Mucosa of gallbladder (tissue), 1 donor: ENCODE measurements at places on chromosomes 12 and 14.
A peak's percentile ranks its signal among the peaks of the same experiment; 100 is the strongest.

DNA sequence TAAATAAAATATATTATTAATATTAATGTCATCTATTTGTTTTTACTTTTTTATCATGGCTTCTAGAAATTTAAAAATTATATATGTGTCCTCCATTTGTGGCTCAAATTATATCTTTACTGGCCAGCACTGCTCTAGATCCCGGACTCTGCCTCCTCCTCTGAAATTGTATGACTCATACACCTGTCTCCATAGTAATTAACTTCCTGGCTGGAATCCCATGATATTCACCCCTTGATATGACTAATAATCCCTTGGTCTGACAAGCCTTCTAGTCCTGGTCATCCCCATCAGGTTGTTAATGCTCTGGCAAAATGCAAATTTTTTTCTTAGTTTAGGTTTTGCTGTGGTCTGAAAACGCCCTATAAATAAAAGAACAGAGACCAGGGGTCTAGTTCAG lies 116.2 kb downstream of the BMP4 start:
- peak; percentile 53 for DNase-seq

DNA sequence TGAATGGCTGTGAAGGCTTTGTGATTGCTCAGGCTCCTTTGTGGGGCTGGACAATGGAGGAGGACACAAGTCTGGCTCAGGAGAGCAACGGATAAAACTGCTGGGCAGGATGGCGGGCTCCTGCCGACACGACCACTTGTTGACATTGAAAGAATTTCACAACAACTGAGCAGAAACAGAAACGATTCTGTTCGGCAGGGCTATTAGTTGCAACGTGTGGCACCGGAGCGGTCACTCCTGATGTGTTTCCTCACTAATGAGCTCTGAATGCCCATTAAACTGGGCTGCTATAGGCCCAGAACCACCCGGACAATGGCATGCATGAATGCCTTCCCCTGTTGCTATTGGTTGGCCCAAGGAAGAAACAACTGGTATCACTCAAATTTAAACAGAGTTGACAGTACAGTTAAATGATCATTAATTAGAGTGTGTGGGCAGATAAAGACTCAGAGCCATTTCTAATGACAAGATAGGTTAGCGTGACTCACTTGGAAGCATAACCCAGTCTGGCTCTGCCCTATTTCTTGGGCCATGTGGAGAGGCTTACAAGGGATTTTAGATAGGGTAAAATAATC lies 142.9 kb downstream of the ASCL1 start:
- DNase-seq, result no peak

- DNase-seq, result peak; percentile 56
Measured at GRCh38 chr12:117140397-117141096, 41.3 kb upstream of the TESC start.

DNA sequence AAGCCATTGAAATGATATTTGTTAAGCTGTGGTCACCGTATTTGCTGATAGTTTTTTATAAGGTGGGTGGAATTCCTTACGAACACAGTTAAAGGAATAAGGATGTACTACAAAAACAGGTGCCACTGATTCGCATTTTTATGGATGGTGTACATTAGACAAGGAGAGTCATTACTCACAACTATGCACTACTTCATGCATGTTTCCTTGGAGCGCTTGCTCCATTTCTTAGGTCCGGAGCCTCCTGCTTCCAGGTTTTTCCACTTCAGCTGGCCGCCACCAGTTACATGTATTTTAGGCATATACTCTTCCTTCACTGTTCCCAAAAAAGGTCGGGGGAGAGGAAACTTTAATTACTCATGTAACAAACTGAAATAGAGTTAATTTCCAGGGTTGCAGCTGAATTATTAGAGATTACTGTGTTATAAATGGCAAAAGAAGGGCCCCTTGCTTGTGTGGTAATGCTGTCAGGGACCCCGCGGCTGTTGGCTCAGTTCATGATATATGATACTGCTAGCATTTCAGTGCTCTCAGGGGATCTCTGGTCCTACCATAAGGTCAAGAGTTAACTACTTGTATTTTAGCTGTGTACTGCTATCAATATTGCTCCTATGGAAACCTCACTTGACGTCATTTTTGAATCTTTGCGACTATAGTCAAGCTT lies 454.7 kb downstream of the NPAS3 start:
- no peak for DNase-seq

DNA sequence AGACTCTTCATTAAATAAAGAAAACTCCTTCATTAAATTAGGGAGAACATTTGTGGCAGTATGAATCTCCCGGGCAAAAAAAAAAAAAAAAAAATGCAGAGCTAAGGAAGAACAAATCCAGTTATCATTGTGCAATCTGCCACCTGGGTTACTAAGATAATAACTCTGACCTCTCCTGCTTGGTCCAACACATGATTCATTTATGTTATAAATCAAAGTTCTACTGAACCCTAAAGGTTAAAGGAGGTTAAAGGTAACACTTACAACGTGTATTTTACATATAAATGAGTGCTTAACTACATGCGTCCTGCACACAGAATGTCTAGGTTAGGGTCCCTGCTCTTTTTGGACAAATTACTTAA lies 4.2 kb downstream of the TGFB3 start:
- DNase-seq, result no peak

DNA sequence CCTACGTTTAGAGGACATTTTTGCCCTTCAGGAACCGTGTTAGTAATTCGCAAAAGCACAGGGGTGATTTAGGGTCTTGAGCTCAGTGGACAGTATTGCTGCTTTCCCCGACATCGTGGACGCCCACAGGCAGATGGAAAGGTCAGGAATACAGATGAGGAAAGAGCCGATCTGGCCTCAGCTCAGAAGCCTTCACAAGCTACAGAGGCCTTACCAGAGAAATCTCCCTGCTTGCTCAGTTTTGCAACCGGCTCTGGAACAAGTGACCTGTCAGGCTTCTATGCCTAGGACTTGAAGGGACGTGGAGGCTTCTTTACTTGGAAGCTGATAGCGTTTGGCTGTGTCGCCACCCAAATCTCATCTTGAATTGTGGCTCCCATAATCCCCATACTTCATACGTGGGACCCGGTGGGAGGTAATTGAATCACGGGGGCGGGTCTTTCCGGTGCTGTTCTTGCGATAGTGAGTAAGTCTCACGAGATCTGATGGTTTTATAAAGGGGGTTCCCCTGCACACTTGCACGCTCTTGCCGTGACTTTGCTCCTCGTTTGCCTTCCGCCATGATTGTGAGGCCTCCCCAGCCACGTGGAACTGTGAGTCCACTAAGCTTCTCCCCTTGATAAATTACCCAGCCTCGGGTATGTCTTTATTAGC lies 332.5 kb downstream of the MED13L start:
- no peak for DNase-seq

DNA sequence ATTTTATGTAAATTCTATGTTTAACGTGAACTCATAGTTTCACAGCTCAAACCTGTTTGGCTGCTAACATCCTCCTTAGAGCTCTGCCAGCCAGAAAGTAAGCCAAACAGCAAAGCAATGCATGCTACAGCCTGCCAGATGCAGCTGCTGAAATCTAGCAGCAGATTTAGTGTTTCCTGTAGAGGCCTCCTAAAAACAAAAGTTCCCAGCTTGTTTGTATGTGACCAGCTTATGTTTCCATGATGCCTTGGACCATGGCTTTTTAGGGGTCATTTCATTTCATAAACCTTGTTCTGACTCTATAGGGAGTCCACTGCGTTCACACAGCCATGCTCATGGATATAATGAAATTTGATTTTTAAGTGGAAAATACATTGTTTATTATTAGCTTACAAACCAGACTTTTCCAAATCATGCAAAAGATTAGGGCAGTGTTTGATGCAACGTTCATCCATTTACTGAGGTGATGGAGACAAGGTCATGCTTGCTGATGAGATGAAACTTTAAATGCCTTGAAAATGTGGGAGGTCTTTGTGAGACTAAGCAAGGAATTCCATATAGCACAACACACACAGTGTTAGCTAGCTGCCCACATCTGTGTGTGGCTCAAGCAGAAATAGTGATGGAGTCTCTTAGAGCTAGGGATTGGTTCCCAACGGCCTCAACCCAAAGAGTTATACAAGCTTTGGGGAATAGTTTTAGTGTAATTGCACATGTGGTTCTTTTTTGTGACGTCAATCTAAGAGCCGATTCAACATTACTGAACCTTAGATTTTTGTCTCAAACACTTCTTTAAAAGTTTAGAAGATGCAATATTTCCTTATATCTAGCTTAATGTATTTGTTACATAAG lies 157.5 kb upstream of the LRIG3 start:
- no peak for DNase-seq

- no peak for DNase-seq
Measured at GRCh38 chr14:79638672-79639266, 572.5 kb downstream of the DIO2 start.

- DNase-seq, result no peak
Measured at GRCh38 chr14:84065811-84066210, 1464.1 kb upstream of the FLRT2 start.
